ENCODE measurements at places on chromosomes 4 and X. TPM values are rescaled to one million over a fixed set of nuclear protein-coding genes. Genes with fewer than 3 reads are reported as not detected.
A peak's percentile ranks its signal among the peaks of the same experiment; 100 is the strongest.

DNA sequence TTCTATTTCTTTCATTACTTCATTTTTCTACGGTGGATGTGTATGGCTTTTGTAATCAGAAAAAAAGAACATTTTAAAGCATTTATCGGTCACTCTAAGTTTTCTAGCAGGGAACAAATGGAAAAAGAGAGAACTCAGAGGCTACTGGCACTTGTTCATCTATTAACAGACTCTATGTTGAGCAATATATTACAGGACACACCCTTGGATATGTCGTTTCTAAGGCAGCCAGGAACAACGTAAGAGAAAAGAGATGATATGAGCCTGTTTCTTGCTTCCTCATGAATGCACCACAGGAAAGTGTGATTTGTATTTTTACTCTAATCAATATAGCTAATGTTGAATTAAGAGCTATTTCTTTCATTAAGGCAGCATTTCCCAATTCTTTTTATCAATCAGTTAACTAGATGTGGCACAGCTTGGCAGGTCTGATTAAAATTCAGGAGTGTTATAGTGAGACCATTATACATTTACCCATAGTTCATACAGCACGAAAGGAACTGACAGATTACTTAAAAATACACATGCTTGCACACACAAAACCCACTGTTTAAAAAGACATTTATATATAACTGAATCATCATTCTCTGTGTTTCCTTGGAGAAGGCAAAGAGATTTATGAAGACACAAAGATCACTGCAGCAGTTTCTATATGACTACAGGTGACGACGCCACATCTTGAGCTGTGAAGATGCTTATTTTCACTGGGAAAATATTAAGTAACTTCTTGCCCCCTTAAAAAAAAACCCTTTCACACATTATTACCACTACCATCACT is 13.0 kb downstream of the RAB9B start:
- DNase-seq: peak; percentile 56

The CD99 gene
- total RNA-seq: 675 TPM

The MAGEC2 gene
- 0.09 TPM for total RNA-seq

GRCh38 chrX:11398785-11399184 is 105.6 kb downstream of the AMELX start:
- peak; percentile 47 for DNase-seq

DNA sequence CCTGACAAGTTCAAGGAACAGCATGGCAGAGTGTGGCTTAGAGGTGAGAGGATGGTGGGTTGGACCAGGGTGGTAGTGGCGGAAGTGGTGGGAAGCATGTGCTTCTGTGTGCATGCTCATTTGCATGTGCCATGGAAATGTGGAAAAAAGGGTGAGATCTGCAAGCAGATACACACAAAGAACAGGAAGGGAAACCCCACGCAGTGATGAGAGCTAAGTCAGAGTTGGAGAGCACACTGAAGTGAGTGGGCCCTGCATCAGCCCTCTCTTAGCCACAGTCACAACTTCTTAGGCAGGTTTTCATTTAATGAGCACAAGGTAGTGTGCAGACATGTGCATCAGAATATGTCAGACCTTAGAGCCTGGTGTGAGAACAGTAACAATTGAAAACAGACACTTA is 483.8 kb downstream of the AFF2 start:
- DNase-seq: no peak

GRCh38 chr4:56448301-56448700 is 12.2 kb downstream of the PAICS start:
- peak; percentile 18 for DNase-seq

DNA sequence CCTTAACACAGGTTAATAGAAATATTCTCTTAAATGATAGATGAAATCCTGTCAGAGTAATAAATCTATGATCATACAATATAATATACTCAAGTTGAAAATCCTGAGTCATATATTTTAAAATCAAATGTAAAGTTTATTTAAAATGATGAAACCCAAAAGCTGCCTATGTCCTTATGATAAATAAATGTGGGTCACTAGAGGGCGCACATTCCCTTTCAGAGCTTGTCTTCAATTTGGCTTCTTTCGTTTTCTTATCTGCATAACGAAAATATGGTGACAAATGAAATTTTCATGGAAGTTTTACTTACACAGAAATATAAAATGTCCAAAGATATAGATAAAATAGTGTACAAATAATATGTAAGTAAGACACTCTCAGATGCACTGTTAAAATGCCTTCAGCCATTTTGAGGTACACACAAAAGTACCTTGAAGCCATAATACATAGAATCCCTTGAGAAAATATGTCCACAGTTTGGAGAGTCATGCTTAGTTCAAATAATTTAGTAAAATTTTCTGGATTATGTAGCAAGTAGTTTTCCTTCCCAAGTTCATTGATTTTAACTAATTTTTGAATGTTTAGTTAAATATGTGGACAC is 680.4 kb downstream of the DMD start:
- peak; percentile 50 for DNase-seq

GRCh38 chrX:47158131-47158530 is 13.1 kb downstream of the RBM10 start:
- no peak for DNase-seq

GRCh38 chrX:57583477-57583876 is 8.3 kb upstream of the ZXDB start:
- no peak for DNase-seq

GRCh38 chr4:165814256-165815020 is 58.6 kb upstream of the TLL1 start:
- peak; percentile 11 for DNase-seq

DNA sequence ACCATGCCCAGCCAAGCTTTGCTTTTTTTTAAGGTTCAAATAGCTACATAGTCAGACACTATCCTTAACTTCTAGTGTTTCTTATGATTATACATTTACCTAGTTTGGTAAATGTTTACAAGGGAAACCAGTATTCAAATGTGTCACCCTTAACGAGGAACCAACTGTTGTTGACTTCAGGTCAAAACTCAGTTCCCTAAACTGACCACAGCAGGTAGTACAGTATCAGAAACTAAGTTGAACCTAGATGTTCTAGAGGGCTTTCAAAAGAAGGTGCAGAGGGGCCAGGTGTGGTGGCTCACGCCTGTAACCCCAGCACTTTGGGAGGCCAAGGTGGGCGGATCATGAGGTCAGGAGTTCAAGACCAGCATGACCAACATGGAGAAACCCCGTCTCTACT is 11.3 kb downstream of the GPC4 start:
- DNase-seq: no peak

DNA sequence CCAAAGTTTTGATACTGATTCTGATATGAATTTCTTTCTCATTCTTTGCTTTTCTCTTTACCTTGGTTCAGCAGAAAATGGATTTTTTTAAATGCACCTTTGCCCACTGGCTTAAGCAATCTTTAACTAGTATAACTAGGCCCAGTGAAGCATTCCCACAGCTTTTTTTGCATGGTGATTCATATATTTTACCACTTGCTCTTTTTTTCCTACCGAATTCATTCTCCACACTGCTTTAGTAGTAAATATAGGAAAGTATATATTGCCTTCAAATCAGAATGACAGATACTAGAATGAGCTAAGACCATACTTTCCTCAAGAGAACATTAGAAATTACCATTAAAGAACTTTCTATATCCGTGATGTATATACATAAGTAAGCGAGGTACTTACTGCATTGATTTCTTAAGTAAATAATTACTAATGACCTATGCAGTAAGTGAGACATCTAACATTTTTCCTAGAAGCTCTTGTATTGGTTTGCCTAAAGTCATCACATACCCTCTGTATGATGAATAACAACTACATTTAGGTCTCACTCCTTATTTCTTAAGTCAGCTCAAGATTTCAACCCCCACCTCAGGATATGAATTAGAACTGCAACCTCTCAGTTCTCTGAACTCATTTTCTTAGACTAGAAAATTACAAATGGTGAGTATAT is 44.2 kb downstream of the SLC4A4 start:
- DNase-seq: no peak
